ENCODE measurements at places on chromosomes 11 and 22.

DNA sequence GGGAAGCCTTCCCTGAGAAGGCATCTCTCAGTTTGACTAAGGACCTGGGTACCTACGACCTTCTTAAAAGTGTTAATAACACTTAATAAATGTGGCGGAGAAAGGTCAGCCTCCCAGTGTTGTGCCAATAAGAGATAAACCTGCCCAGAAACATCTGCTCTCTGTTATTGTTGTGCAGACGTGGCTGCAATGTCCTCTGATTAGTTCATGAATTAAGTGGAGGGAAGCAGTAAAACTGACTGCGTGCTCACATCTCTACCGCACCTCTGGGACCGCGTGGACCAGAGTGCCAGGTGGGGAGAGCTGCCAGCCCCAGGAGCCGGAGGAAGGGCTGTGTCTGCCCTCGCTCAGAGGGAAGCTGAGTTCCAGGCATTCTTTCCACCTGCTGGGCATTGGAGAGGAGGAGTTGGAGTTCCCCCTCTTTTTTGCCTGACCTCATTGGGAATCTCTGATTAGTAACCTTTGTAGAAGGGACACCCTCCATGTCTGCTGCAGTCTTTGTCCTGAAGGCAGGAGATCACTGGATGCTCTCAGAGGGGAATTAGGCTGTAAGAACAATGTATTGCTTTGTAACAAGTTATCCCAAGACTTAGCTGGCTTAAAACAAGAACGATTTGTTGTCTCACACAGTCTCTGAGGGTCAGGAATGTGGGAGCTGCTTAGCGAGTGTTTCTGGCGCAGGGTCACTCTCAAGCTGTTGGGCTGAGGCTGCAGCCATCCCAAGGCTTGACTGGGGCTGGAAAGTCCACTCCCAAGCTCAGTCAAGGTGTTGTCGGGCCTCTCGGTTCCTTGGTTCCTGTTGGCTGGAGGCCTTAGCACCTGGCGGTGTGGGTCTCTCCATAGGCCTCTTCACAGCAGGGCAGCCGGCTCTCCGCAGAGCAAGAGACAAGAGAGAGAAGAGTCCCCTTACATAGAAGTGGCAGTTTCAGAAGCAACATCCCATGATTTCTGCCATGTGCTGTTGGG is 247.6 kb upstream of the TBCEL start:
- no peak for DNase-seq

DNA sequence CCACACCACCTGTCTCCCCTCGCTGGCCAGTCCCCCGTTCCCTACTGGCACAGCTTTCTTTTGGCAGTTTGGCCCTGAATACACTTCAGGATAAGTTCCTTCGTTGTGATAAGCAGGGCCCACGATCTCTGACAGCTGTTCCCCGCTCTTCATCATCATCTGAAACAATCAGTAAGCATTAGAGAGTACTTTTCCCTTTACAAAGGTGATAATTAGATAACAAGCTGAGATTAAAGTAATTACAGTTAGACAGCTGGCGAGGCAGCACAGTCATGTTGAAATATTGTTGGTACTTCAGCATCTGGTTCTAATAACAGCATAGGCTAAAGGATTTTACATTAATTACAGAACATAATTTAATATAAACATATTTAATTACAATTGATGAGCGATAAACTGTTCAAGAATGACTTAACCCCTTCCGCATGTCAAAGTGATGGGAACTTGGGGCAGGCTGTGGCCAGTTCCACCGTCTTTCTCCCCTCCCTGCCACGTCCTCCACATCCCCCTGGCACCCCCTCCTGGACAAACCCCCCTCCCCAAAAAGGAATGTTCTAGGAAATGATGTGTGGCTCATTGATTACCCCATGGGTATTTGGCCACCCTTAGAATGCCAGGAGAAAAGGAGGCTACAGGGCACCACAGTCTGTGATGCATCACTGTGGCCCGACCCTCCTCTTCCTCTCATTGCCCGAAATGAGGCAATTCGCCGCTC is 134.9 kb downstream of the RCN1 start:
- DNase-seq = no peak

DNA sequence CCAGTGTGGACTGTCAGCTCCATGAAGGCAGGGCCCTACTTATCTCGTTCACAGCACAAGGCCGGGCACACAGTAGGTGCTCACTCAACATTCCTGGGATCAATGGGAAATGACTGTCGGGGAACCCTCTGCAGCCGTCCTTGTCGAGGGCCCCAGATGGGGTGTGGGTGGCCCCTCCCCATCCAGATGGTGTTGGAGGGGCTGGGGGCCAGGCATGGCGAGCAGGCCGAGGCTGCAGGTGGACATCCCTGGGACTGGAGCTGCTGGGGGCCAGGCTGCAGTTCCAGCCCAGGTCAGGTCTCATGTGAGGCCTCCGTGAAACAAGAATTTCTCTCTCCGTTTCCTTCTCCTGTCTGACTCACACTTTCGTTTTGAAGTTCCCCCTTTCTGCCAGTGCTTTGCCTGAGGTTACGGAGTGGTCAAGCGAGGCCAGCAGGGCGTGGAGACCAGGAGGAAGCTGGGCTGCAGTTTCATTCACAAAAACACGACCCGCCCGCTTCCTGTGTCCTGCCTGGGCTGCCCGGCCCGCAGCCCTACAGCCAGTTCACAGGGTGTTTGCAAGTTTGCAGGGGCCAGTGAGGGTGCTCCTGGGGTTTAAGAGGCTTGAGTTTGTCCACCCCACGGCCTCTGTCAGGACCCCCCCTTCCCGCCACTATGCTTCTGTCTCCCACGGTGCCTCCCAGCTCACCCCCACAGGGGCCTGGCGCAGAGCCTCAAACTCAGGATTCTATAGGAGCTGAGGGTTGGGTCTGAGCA is 4.5 kb downstream of the MYEOV start:
- DNase-seq = peak; percentile 50

- DNase-seq = no peak
Observed at GRCh38 chr11:33178443-33179180, 17.3 kb upstream of the CSTF3 start.

DNA sequence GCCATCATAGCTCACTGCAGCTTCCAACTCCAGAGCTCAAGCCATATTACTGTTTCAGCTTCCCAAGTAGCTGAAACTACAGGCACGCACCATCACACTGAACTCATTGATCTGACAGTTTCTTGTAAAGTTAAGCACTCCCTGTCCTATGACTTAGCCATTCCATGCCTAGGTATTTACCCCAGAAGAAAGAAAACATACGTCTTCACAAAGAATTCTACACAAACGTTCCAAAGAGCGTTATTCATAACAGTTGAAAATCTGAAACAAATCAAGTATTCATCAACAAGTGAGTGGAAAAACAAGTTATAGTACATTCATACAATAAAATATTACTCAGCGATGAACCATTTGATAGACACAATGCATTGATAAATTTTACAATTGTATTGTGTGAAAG is 7.8 kb upstream of the NLRP10 start:
- DNase-seq = no peak

DNA sequence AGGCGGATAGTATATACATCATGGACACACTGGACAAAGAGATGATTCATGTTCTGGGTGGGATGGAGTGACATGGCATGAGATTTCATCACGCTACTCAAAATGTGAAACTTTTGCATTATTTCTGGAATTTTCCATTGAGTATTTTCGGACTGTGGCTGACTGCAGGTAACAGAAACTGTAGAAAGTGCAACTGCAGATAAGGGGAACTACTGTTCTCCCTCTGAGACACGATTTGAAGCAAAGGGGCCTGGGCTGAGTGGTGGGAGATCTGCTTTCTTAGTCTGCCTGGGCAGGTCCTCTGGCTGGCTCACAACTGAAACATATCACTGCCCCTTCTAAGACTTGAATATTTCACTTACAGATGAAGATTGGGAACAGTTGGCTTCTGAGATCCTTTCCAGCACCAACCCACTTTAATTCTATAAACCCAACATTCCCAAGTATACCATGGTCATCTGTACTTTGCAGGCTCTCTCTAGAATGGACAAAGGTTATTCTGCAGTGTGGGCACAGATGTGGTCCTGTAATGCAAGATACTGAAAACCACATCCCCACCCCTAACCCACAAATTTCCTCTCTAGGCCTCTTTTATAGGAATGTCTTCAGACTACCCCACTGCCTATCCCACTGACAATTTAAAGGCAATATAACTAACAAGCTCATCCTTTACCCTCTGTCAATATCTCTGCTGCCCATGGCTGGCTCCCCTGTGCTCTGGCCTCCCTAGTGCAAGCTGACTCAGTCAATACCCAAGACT is 121.1 kb downstream of the KCNC1 start:
- no peak for DNase-seq

DNA sequence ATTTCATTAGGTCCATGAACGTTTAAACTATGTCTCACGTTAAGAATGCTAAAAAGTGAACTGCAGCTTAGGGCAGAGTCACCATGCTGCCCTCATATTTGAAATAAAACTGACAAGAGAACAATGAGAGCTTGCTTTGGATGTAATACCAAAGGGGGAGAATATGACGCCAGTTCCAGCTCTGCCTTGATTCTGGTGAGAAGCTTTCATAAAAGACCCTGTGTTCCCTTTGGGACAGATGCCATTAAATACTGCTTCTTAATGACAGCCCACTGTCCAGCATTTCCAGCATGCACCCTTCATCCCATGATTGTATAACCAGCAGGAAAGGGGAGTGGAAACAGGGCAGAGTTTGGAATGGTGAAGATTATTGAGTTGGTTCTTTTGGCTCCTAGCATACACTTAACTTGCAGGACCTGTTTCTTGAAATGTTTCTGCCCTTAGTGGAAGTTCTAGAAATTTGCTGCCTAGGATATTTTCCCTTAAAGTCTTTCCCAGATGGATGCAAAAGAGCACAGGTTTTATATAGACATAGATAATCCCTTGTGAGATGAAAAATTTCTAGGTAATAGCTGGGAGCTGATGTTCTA is 139.3 kb upstream of the LDLRAD3 start:
- DNase-seq = no peak

GRCh38 chr11:119416606-119417580 is 6.1 kb downstream of the THY1 start:
- no peak for DNase-seq

GRCh38 chr22:50529897-50530579 is at the start of gene TYMP:
TSS of gene TYMP (minus strand) at chr22:50530012. CDS start at chr22:50529709, 303 bp downstream.
- DNase-seq = no peak

Measured in substantia nigra (tissue), 51 donors.